ENCODE measurements at places on chromosomes 6 and 20.

- DNase-seq = no peak
Measured at GRCh38 chr6:160198606-160199211, 59.9 kb downstream of the SLC22A2 start.

- no peak for DNase-seq
Measured at GRCh38 chr6:163586888-163587287, 172.4 kb downstream of the QKI start.

DNA sequence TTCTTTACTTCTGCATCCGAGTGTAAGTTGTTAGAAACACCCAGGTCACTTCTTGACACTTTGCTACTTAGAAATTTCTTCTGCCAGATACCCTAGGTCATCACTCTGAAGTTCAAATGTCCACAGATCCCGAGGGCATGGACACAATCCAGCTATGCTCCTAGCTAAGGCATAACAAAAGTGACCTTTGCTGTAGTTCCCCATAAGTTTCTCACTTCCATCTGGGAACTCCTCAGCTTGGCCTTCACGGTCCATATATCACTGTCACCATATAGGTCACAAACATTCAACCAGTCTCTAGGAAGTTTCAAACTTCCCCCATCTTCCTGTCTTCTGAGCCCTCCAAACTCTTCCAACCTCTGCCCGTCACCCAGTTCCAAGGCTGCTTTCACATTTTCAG lies 65.3 kb downstream of the IRF4 start:
- no peak for DNase-seq

DNA sequence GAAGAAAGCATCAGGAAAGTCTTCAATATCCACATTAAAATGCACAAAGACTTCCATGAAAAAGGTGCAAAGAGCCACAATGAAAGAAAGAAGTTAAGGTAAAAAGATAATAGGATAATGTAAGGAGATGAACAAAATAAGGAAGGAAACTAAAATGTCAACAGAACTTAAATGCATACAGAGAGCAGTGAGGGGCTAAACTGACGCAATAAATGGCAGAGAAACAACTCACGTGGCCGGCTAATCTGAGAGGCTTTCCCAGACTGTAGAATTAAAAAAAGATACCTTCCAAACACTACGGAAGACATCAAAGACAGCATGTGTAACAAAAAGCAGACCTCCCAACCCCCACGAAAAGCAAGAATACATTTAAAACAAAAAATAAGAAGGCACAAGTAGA lies 73.7 kb downstream of the GMDS start:
- no peak for DNase-seq

DNA sequence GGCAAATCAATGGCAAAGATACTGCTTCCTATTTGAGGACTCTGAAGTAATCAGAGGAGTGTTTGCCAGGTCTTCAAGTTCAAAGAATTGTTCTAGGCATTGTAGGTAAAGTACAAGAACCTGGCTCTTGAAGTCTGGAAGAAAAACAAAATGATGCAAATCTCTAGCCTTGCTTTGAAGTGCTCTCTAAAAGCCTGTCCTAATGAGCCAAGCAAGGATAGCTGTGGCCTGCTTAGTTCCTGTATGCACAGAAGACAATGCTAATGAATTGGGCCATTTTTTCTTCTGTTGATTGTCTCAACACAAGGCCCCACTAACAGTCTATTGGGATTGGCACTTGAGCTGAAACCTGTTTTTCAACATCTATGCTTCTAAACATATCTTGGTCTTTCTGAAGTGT lies 165.0 kb upstream of the POU3F2 start:
- no peak for DNase-seq

DNA sequence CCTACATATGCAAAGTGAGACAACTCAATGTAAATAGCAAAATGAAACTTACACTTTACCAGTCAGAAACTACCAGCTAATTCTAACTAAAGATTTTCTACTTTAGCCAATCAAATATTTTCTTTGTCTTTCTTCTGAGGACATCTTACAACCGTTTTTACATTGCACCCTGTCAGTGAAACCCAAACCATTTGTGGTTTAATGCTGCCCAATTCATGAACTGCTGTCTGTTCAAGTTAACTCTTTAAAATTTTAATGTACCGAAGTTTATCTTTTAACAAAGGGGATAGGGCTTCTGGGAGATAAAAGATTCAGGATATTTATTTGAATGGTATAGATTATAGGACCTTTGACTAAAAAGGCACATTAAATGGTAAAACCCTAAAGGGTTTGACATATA lies 121.3 kb upstream of the HDDC2 start:
- no peak for DNase-seq

- no peak for DNase-seq
Measured at GRCh38 chr20:60123096-60123495, 164.9 kb downstream of the CDH26 start.

- no peak for DNase-seq
Measured at GRCh38 chr20:29298759-29299613, 1958.5 kb upstream of the DEFB115 start.

- DNase-seq = no peak
Measured at GRCh38 chr6:109349419-109349987, 32.8 kb downstream of the CD164 start.

Data from activated CD4-positive, alpha-beta T cell treated with anti-CD3 and anti-CD28 coated beads for 36 hours (primary cell).